ENCODE measurements at places on chromosomes 11 and 22.

GRCh38 chr11:110525883-110526282 lies 96.1 kb downstream of the FDX1 start:
- no peak for DNase-seq

DNA sequence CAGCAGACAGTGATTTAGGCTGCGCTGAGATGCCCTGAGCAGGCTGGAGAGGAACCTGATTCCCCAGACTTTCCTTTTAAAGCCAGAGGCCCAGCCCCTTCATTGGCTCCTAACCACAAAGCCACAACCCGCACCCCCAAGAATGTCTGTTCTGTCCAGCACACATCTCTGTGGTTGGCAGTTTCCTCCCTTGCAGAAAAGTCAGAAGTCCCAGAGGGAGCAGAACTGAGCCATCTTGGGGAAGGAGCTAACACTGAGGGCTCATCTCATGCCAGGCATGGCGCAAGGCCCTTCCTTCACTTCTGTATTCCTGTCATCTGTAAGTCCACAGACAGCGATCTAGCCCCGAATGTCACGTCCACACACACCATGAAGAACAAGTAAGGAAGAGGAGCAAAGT lies 97.1 kb upstream of the SYT13 start:
- DNase-seq = no peak

DNA sequence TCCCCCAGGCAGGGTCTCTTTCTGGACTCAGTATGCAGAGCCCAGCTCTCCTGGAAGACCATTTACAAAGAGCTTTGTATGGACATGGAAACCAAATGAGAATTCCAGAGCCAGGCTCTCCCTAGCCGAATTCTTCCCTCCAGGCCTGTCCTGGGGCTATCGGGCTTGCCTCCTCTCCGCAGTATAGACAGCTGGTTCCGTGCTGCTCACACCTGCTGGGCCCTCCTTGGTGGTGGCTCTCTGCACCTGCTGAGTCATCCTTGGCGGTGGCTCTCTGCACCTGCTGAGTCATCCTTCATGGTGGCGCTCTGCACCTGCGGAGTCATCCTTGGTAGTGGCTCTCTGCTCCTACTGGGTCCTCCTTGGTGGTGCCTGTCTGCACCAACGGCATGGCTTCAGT lies 743.5 kb downstream of the BRD1 start:
- DNase-seq = no peak

DNA sequence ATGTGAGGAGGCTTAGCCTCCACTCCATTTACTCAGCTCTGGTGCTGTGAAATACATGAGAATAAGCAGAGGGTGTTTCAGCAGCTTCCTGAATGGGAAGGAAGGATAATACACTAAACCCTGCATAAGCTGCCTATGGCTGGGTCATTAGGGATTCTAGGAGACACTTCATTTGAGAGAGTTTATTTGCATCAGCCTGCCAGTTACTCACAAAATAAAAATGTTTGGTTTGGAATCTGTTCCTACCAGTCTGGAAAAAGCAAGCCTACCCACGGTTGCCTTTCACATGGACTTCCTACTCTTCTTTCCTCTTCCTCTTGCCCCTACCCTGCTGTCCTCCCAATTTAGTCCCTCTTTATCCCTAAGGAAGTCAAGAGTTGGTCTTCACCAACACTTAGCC lies 20.5 kb downstream of the SLC1A2 start:
- no peak for DNase-seq

DNA sequence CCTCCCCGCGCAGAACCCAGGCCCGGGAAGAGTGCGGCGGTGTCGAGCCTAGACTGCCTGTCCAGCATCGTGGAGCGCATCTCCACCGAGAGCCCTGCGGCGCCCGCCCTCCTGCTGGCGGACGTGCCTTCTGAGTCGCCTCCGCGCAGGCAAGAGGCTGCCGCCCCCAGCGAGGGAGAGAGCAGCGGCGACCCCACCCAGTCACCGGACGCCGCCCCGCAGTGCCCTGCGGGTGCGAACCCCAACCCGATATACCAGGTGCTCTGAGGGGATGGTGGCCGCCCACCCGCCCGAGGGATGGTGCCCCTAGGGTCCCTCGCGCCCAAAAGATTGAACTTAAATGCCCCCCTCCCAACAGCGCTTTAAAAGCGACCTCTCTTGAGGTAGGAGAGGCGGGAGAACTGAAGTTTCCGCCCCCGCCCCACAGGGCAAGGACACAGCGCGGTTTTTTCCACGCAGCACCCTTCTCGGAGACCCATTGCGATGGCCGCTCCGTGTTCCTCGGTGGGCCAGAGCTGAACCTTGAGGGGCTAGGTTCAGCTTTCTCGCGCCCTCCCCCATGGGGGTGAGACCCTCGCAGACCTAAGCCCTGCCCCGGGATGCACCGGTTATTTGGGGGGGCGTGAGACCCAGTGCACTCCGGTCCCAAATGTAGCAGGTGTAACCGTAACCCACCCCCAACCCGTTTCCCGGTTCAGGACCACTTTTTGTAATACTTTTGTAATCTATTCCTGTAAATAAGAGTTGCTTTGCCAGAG lies 2.0 kb downstream of the MYOD1 start:
- DNase-seq = no peak

GRCh38 chr11:108891909-108892511 lies 227.1 kb downstream of the DDX10 start:
- no peak for DNase-seq

- DNase-seq = no peak
Observed at GRCh38 chr11:70191495-70192140, 11.5 kb upstream of the FADD start.

DNA sequence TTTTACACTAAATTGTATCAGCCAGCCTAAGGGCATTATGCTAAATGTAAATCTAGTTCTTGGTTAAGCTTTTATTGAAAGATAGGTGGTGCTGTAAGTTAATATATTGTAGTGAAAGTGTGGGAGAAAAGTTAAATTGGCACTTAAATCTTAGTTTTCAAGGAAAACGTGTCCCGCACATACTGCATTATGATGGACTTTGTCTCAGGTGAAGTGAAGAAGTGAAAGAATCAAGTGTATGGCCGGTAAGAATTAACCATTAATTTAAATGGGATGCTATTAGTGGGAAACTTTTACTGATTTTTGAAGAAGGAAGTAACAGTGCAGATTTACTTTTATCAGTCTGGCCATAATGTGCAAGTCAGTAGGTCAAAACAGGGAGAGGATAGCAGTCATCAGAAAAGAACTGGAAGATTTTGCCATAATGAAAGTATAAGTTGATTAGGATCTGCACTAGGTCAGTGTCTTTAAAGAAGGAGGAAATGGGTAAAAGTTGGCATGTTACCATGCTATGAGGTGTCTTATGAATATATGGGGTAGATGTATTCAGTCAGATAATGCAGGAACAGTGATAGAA lies 81.6 kb downstream of the PDHX start:
- no peak for DNase-seq

DNA sequence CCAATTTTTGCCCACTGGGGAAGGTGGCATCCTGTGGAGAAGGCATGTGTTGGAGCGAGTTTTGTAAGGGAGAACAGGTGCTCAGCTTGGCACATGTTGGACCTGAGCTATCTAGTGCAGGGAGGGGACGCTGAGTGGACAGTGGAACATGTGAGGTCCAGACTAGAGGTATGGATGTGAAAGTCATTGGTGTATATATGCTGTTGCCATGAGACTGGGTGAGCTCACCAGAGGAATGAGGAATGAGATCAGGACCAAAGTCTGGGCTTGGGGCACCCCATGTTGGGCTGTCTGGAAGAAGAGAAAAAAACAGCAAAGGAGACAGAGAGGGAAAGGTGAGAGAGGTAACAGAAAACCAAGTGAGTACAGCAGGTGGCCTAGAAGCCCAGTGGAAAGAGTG lies 12.3 kb upstream of the SYT7 start:
- DNase-seq = no peak

Data from stimulated activated CD8-positive, alpha-beta memory T cell treated with anti-CD3 and anti-CD28 coated beads, Interleukin-2, amount 100 ng/mL, for 1 hour (primary cell).